Natural killer cell (primary cell): ENCODE measurements at places on chromosomes 1 and 21. TPM values are rescaled to one million over a fixed set of nuclear protein-coding genes. Genes with fewer than 3 reads are reported as not detected.

DNA sequence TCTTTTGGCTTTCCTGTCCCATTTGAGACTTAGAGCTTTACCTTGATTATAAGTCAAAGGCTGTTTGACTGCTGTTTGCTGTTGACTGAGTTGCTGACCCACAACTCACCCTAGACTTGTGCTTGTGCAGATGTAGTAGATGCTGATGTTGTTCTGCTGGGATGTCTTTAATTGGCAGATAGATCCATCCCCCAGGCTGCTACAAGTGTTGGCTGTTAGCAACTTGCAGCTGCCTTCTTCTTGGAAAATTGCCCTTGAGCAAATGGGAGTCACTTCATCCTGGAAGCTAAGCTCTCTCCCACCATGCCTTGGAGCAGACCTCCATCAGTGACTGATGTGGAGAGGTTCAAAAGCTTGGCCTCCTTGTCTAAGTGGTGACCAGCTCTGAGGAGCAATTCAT is 139.3 kb upstream of the KIAA0040 start:
- DNase-seq = no peak

DNA sequence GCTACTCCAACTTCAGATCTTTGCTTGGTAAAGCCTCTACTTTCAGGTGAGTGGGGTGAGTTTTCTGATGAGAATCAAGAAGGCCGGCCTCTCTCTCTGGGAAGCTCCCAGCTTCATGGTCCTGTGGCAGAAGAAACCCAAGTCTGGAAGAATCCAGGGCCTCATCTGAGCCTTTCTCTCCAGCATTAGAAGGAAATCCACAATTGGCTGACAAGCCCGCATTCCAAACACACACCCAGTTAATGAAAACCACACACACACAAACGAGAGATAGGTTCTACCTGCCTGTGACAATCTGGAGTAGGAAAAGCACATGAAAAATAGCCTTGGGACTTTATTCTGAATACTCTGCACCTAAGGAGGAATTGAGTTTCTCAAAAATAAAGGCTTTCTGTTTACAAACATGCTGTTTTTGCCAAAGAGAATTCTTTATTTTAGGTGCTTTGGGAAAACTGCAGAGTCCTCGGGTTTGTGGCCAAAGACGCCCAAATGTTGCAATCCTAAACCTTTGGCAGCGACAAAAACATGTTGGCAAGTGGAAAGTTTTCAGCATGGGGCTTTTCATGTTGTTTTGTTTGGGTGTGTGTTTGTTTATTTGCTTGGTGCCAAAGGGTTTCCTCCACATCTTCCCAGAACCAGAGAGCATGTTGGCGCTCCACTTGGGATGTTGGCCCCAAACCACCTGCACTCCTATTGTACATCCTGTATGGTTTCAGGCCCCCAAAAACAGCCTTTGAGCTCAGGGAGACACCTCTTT is 216.2 kb downstream of the SETD4 start:
- no peak for DNase-seq

Gene SGIP1
- total RNA-seq = 0.05 TPM

DNA sequence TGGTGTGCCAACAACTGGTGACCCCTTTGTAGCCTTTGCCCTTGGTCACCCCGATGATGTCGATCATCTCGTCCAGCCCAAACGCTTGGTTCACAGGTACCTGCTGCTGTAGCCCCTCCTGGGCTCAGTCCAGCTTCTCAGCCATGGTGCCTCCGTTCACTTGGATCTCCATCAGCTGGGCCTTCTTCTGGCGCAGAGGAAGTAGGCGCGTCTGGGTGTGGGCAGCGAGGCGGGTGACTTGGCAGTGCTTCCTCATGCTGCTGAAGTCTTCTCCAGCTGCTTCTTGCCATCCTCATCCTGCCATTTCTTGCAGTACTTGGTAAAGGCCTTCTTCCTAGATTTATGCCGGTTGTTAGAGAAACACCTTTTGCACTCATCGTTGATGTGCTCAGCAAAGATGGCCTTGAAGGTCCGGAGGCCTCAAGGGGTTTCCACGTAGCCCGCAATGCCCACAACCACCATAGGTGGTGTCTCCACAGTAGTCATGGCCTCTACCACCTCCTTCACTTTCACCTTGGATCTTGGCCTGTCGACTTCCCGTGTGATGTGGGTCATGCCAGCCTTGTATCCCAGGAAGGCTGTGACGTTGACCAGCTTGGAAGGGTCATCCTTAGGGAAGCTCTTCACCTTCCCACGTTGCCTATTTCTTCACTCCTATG is 13.0 kb downstream of the DOP1B start:
- DNase-seq = no peak

- no peak for DNase-seq
Observed at GRCh38 chr21:46489800-46490199, 31.1 kb downstream of the DIP2A start.

DNA sequence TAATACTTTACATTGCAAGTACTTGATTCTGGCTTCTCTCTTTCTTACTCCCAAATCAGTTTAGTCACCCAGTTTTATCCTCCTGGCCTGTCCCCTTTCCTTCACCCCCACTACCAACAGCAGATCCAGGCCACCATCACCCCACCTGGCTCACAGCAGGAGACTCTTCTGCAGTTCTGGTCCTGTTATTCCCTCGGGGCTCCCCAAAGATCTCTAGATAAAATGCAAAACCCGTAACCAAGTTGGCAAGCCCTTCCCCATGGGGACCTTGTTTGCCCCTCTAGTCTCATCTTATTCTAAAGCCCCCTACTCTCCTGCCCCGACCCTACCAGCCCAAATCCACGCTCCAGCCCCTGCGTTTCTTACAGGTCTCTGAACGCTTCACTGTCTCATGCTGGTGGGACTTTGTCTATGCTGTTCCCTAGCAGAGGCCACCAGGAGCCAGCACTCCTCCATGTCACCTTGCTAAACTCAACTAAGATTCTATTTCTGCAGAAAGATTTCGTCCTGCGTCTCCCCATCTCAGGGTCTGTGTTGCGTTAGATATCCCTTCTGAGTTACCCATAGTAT is 4.0 kb downstream of the ABCG1 start:
- DNase-seq = no peak
